Activated CD8-positive, alpha-beta memory T cell treated with anti-CD3 and anti-CD28 coated beads for 1 hour (primary cell): ENCODE measurements at places on chromosomes 11 and 22.

- DNase-seq: no peak
Measured at GRCh38 chr11:93542811-93543229, 371 bp downstream of the SMCO4 start.

- no peak for DNase-seq
Measured at GRCh38 chr22:19943082-19944026, 1.7 kb upstream of the TXNRD2 start.

GRCh38 chr11:119421351-119421750 lies 1.6 kb downstream of the THY1 start:
- DNase-seq: no peak

DNA sequence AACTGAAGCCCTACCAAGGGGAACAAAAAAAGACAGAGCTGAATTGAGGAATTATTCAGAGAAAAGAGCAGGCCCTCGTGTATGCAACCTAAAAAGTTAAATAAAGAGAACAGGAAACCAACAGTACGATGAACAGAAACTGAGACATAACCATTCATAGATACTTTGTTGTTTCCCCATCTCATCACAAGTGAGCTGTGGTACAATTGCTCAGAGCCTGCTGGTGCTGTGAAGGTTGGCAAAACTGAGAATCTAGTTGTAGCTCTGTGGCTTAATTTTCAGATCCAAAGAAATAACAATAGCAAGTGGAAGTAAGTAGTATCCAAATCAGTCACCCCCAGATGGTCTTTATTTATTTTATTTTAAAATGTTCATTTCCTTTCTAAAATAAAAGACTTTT lies 37.7 kb upstream of the BLID start:
- no peak for DNase-seq

- no peak for DNase-seq
Measured at GRCh38 chr11:36376009-36376887, 80.2 kb downstream of the PRR5L start.

GRCh38 chr11:30481796-30482195 lies 104.4 kb downstream of the MPPED2 start:
- no peak for DNase-seq

DNA sequence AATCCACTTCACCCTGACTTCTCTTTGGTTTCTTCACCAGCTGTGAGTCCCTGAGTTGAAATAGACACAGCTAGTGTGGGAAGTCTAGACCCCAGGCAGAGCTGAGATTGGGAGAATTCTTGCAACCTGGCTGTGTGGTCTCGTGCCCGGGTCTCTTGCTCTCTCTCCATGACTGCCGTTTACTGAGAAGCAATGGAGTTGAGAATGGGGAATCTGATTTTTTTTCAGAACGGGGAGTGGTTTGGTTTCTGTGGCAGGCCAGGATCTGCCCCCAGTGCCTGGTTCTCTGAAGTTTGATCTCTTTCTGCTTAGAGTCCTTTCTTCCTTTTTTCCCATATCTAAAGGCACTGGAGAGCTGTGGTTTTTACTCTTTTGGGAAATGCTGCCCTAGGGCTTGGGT lies 1.5 kb downstream of the SIDT2 start:
- no peak for DNase-seq

DNA sequence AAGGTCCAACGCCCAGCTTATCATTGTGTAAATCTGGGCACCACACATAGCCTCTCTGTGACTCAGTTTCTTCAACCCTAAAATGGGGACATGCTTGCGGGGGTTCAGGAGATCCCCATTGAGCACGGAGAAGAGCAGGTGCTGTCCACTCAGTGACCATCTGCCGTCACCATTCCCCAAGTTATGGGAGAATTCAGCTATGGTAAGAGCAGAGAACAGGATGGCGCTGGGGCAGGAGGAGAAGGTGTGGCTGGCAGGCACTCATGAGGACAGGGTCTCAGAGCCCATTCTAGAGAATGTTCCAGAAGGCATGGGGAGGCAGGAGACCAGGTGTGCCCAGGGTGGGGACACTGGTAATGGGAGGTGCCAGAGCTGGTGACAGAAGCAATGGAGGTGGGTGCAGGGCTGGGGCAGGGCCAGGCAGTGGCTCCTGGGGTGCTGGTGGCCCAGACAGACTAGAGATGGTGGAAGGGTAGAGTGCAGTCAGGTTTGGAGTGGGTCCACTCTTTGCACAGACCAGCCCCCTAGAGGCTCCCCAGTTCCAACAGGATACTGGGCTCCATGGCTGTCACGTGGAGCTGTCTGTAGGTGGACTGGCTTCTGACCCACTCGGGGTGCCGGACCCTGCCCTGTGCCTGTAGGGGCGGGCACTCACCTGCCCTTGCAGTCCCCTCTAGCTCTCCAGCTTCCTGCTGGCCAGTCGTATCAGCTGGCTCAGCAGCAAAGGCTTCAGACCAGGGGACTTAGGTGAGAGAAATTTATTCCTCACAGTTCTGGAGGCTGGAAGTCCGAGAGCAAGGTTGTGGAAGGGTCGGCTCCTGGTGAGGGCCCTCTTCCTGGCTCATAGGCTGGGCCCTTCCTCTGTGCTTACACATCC lies 84.7 kb downstream of the CDKN1C start:
- DNase-seq: no peak

GRCh38 chr11:17230867-17231851 lies 23.4 kb upstream of the PIK3C2A start:
- no peak for DNase-seq

DNA sequence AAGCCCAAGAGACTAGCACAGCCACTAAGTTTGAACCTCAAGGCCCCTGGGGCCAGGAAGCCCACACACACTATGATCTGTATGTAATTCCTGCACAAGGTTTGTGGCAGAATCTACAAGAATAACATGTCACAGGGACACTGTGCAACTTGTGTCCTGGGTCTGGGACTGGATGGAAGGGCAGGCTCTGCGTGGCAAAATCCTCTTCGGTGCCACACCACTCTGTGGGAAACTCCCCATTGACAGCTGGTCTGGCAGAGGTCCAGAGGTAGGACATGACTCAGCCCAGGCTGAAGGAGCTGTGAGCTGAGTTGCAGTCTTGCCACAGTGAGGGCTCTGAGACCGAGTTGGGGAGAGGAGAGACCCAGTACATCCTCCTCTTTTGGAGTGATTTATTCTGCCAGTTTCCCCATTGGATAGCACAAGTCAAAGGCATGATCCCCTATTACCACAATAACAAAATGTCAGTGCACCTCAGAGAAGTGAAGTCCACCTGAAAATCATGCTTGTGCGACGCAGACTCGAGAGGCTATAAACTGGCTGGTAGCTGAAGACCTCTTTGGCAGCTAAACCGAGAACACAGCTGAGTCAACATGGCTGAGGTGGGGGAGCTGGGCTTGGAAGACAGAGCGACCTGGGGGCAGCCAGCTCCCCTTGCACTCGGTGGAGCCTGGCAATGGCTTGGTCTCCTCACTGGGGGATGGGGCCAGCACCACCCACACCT lies 23.3 kb upstream of the SERPIND1 start:
- DNase-seq: no peak

GRCh38 chr22:27406389-27406861 lies 395.1 kb downstream of the MN1 start:
- DNase-seq: no peak

DNA sequence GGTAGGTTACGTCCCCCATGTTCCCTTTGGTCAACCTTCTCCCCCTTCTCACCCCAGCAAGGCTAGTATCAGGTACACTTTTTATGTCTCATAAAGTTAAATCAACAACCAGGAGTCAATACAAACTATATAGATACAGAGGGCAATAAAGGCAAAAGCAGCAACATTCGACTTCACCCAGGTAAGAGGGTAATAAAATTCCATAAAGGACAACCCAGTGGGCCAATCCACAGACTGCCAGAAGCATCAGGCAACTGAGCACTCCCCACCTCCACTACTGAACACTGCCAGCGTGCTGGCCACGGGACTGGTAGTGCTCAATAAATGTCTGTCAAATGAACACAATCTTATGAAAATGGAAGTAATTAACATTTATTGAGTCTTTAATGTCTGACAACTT lies 5.1 kb upstream of the MS4A18 start:
- DNase-seq: no peak

DNA sequence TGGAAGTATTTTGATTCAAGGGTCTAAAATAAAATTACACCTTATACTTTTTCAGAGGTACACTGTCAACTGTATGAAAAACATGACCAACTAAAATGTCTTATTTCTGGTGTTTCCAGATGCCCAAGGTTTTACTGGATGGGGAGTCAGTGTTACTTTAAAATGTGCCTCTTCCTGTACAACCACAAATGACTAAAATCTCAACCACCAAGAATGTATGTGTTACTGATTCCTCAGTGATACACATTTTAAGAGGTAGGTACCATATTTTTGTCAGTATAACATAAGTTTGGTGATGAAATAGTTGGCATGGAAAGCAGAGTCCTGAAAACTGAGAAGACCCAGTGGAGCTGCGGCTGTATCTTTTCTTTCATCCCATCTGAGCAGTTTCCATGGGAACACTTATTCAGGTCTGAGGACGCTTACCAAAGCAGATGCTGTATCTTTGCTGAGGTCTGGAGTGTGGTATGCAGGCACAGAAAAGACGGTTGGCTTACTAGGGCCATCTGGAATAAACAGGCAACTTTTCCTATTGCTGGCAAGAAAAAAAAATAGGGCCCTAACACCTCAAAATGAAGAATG lies 21.2 kb upstream of the TP53AIP1 start:
- no peak for DNase-seq

GRCh38 chr11:124897674-124898262 lies at the start of gene ROBO4:
Gene ROBO4 (minus strand): TSS chr11:124897865. CDS start chr11:124897795, 70 bp downstream.
- DNase-seq: no peak

GRCh38 chr11:63277345-63277943 lies 34.0 kb upstream of the SLC22A25 start:
- no peak for DNase-seq

DNA sequence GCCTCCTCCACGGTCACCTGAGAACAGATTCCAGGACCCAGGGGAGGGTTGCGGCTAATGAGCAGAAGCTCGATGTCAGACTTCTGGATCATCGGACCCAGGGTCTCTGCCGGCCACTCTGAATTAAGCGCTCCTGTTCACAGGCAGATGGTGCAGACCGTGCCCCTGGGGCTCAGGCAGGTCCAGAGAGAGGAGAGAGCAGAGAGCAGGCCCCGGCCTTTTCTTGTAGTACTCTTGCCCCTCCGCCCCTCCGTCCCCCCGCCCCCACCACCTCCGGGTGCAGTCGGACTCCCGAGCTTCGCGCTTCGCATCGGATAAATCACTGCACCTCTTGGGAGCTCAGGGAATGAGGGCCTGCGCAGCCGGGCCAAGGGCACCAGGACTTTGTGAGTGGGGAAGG lies 50.3 kb downstream of the RPS6KA4 start:
- DNase-seq: no peak

DNA sequence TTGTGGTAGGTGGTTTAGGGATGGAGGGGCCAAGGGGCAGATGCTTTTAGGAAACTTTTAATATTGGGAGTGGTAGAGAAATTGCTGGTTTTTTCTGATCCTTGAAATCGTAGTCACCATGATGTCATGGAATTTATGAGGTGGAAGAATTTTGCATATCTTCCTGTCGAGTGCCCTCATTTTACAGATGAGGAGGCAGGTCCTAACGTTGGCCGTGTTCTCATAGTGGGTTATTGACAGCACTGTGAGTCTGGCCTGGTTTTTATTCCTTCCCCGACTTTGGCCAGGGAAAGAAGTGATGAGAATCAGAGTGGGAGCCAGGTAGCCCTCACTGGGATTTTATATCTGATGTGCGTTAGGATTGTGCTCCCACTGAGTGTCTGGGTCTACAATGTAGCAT lies 8.8 kb upstream of the PACS1 start:
- DNase-seq: no peak

- DNase-seq: no peak
Measured at GRCh38 chr11:43289368-43289767, 22.4 kb upstream of the API5 start.

DNA sequence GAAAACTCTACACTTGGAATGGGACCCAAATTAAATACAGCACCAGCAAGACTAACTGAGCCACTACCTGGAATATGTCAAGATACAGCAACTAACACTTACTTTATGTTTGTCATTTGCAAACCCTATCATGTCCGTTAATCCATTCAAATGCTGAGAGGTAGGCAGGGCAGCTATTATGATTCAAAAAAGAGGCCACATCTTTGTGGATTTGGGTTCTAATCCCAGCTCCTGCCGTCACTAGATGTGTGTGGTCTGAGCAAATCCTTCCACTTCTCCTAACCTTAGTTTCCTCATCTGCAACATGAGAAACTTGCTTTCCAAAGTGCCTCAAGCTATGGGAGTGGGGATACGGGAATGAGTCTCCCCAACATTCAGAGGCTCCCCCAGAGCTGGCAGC lies 24.2 kb downstream of the FLI1 start:
- DNase-seq: no peak

- no peak for DNase-seq
Measured at GRCh38 chr22:33985506-33985905, 65.2 kb upstream of the LARGE1 start.

GRCh38 chr11:5719703-5720495 lies 16.3 kb upstream of the OR56B1 start:
- DNase-seq: no peak

DNA sequence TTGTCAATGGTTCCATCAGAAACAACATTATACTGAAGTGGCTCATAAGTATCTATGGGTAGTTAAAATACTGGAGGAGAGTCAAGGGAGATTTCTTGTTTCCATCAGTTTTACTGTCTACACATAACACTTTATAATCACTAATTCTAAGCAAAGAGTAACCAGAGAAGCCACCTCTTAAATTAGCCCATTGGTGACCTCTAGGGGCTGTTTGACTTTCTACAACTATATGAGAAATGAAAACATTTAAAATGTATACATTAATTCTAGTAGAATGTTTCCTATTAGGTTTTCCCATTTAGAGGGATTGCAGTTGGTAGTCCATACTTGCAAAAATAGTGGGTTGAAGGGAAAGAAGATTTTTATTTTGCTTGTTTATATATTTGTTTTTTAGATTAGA lies 504.3 kb downstream of the FAM181B start:
- DNase-seq: no peak

DNA sequence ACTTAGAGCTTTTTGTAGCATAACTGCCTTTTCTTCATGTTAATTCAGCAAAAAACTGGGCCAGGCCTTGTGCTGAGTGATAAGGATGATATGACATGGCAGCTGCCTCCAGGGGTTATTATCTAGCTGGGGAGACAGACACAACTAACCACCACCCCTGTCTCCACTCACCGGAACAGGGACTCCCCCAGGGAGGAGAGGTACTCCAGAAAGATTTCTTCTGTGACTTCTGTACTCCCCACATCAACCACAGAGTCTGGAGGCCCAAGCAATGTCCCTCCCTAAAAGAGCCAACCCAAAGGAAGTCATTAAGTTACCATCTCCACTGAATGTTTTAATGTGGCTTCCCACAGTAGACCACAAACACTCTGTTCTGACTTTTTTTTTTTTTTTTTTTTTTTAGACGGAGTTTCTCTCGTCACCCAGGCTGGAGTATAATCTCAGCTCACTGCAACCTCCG lies 14.3 kb upstream of the PMM1 start:
- DNase-seq: peak; percentile 14

DNA sequence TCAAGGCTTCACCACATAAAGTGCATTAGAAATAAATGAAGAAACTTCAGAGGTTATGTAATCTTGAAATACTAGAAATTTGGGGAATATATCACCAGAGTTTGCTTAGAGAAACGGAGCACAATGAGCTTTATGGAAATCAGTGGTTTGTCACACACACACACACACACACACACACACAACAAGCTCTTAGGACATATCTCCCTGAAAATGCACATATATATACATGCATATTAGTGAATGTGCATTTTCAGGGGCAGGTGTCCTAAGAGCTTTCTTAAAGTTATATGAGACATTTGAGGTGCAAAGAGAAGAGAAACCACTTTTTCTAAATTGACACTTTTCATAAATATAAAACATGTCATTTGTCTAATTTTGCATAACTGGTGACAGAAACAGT lies 93.7 kb upstream of the CARD18 start:
- no peak for DNase-seq
